IMR-90 (cell line): ENCODE measurements at places on chromosomes 3 and 15.

DNA sequence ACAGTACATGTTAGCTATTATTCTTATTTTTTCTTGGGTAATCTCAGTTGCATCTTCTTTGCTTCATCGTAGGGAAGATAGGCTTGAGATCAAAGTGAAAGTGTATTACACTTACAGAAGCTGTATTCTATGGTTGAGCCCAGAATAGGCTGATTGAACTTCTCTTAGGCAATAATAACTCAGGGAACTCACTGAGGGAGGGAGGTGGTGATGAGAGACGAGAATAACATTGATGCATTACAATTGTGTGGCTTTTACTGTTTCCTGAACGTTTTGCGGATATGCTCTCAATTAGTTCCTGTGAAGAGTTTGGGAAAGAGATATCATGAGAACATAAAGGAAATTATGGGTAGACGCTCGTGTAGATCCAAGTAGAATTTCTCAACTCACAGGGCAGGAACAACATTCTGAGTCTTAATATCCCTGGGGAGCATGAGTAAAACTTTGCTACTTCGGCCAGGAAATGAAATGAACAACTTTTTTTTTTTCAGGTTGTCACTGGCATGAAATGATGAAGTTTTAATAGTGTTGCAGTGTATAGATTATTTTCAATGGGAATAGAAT lies 302.2 kb downstream of the TUSC7 start:
- DNase-seq = no peak

DNA sequence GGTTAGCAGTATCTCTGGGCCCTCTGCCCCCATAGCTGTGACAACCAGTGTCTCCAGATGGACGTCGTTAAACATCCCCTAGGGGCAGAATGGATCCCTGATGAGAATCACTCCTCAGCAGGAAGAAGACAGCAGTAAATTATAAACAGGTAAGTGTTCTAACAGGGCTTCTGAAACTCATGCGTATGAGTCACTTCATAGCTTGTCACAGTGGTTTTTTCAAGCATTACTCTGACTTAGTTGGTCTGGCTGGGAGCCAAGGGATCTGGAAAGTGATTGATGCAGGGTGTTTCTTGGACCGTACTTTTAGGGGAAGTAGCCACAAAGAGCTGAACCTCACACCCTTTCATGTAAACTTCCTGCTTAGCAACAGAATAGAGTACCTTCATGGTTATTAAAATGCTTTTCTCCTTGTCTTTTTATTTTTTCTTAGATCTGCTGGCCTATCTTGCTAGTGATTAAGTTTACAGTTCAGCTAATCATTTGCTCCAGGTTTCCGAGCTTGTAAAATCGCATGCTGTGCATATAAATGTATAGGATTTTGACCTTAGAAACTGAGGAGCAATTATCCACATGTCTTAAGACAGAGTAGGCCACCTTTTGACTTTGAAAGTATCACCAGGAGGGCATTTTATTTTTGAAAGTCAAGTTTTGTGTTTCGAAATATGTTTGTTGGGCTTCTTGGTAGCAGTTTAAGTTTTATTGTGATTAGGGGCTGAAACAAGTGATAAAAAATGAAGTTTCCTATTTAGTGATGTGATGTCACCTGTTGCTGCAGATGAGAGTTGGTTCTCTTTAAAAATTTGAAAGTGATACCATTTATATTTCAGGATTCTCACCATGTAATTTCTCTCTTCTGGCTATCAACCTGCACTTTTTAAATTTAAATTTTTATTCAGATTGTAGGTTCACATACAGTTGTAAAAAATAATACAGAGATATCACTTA lies 333.9 kb downstream of the PTPRG start:
- DNase-seq = peak; percentile 90

GRCh38 chr15:34470091-34470490 lies 32.5 kb upstream of the GOLGA8A start:
- DNase-seq = no peak

GRCh38 chr15:67091980-67092677 lies 26.7 kb downstream of the SMAD3 start:
- no peak for DNase-seq

DNA sequence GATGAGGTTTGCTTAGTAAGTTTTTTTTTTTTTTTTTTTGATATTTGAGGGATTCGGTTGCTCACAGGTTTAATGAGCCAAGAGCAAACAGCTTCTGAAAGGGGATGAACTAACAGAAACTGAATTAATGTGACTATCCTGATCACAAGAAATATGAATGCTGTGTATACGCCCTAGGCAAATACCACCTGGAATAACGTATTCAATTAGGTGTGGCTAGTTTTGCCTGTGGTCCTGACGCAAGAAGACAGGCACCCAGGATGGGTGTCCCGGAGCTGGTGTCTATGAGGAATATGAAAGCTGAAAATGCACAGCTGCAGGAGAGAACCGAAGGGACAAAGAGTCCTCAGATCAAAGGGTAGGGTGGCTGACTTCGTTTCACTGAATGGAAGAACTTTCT lies 14.6 kb downstream of the LSG1 start:
- DNase-seq = no peak

DNA sequence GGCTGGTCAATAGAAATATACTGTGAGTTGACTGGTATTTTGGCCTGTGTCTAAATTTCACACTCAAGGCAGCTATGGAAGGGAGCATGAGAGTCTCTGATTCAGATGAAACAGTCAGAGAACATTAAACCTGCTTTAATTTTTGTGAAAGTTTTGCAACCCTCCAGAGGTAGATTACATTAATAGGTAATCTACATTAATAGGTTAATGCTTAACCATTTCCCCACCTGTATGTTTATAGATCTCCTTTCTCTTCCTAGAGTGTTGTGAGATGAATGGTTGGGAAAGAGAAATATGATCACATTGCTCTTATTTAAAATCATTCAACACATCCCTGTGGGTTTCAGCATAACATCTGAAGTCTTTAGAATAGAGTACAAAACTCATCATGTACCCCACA lies 586.9 kb upstream of the DPPA4 start:
- DNase-seq = no peak

GRCh38 chr3:179715582-179715981 lies 62.7 kb downstream of the USP13 start:
- DNase-seq = peak; percentile 30

DNA sequence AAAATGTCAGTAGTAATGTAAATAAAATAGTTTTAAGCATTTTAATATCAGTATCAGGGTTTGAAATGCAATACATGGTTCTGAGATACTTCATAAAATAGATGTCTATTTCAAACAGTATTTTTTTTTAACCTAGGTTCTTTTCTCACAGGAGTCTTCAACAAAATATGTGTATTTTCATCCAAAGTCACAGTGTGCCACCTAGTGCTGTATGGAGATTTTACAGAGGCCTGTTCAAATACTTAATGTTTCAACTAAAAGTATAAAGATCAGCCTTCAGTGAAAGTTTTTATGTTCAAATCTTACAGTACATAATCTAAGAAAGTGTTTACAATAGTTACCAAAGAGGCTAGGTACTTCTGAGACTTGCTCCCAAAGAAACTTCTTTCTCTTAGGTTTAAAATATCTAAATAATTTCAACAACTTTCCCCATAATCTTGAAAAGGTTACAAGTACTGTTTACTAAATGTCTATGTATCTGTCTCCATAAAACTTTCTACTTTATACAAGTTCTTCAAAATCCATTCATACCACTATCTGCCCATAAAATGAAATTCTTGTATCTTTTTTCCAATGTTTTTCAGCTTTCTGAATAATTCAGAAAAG lies 38.3 kb downstream of the SCAPER start:
- DNase-seq = peak; percentile 58

DNA sequence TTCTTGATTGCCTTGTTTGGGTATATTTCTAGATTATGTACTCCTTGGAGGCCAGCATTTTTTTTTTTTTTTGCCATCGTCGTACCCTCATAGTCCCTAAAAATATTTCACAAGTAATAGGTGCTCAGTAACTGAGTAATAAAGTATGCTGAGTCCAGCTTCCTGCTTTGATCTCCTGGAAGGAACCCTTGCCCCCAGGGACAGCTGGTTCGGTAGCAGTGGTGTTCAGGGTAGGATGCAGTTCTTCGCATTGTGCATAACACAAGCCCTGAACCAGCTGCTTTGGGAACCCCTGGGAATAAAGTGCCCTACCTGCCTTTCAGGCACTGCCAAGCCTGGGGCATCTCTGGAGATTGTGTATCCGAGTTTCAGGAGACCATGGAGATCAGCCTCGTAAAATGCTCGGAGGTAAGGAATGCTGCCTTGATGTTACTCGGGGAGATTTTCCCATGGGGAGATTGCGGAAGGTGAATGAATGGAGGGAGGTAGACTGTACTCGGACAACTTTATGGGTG lies 7.6 kb downstream of the MYZAP start:
- no peak for DNase-seq

DNA sequence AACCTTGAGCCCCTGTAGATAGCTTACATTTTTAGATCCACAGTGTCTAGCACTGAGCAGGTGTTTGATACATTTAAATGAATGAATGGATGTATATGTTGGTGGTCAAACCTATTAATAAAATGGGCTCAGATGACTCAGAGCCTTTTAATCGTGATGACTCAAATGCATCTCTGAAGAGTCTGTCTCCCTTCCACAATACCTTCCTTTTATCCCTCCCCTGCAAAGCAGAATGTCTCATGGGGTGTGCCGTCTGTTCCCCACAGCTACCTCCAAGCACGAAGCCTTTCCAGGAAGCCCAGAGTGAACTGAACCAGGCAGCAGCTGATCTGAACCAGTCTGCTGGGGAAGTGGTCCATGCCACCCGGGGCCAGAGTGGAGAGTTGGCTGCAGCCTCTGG lies 303.5 kb upstream of the TPM1 start:
- DNase-seq = peak; percentile 88

GRCh38 chr3:153629148-153629547 lies 467.1 kb downstream of the RAP2B start:
- no peak for DNase-seq

DNA sequence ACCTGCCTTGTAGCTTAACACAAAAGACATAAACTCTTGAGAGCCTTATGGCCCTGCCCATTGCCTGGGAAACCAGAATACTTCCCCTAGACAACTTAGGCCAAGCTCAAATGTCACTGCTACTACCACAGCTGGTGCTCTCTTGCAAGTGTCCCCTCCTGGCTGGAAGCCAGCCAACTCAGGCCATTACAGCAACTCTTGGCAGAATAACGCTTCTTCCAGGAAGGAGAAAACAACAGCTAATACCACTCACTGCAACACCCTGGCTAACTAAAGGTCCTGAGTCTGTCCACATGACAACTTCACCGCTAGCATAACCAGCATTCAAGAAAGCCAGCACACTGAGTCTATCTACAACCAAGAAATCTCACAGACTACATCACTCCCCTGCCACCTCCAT lies 5.1 kb upstream of the B4GALT4 start:
- DNase-seq = no peak

GRCh38 chr15:36742696-36743095 lies 163.3 kb downstream of the CDIN1 start:
- DNase-seq = peak; percentile 25

DNA sequence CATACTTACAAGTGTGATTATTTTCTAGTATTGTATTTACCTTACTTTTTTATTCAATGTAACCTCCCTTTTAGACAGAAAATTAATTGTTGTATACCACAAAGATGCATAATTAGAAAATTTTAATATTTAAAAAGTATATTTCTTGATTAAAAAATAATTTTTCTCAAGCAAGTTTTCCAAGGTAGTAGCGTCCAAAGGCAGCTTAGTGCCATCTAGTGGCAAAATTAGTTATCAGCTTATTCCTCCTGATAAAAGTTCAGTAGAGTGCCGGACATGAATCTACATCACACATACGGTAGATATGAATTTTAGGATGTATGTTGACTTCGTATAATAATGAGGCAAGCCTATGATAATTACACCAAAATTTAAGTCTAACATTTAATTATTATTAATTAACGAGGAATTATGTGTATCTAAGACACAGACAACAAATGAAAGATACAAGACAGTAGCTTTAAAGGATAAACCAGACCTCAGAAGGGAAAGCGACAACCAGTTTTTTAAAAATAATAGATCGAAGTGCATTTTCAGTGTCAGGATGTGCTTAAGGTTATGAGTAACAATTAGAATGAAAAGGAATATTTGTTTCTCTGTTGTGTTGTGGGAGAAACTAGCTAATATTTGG lies 405.9 kb downstream of the ROBO1 start:
- DNase-seq = peak; percentile 58

DNA sequence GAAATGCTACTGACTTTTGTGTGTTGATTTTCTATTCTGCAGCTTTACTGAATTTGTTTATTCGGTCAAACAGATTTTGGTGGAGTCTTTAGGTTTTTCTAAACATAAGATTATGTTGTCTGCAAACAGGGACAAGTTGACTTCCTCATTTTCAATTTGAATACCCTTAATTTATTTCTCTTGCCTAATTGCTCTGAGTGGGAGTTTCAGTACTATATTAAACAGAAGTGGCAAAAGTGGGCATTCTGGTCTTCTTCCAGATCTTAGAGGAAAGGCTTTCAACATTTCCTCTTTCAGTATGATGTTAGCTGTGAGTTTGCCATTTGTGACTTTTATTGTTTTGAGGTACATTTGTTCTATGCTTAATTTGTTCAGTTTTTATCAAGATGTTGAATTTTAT lies 268.5 kb downstream of the WNT5A start:
- DNase-seq = no peak

DNA sequence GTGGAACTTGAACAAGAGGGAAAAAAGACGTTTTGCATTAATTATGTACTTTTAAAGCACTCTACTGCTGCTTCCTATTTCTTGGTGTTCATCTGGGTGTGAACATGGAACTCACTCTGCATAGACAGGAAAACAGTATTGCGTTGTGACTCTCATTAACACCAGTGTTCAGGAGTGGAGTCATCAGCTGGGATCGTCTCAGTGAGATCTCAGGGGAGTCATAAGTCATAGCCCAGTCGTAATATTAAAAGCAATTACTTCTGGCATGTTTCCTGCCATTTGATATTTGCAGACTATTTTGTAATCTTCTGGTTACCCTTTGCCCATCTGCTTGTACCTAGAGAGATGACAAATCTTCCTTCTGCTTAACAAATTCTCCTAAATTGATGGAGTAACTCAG lies 462.0 kb upstream of the ATP11B start:
- no peak for DNase-seq

DNA sequence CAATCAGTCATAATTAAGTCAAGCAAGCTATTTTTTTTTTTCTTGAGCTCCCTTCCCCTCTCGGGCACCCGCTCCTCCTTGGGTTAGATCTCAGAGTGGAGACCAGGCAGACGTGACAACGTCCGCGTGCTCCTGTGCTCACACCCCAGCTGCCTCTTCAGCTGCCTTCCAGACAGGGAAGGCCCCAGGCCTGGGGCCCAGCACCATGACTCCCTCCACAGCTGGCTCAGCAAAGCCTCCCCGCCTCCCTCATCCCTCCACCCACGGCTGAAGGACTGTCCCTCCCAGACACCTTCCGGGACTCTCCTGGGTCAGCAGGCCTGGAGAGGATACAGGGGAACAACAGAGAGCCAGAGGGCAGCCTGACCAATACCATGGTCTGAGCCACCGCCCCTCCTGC lies 87.9 kb upstream of the LINGO1 start:
- no peak for DNase-seq

DNA sequence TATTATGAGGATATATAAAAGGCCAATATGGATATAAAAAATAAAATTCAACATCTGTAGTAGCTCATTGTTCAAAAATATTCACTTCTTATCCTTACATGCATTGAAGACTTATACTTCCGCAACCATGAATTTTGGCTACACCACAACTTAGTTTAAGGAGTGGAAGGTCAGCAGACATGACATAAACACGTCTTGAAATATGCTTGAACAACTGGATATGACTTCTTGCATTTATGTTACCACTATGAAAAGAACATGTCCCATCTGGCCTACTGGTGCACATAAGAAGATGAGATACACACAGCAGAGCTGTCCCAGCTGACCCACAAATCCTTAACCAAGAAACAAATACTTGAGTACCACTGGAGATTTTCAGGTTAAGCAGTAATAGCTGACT lies 52.1 kb downstream of the MYO9A start:
- no peak for DNase-seq

GRCh38 chr3:126146525-126147146 lies 33.8 kb downstream of the ALDH1L1 start:
- DNase-seq = no peak
